Stimulated activated CD4-positive, alpha-beta T cell treated with anti-CD3 and anti-CD28 coated beads, TNF-alpha, amount 100 ng/mL, for 24 hours (primary cell): ENCODE measurements at places on chromosomes 12 and 14.

DNA sequence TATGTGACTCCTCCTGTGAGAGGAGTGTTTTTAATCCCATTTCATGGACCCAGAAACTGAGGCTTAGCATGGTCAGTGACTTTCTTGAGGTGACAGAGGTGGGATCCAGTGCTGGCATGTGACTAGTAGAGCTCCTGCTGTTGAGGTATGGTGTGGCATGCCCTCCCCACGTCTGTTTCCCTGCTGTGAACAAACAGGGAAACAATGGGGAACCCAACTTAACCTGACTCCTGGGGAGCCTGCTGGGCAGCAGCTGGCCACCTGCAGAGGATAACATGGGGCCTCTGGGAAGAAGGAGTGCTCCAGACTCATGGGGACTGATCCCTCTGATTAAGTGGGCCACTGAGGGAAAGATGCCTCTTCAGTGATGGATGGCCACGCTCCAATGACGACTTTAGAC is 114.0 kb downstream of the BEGAIN start:
- no peak for DNase-seq

DNA sequence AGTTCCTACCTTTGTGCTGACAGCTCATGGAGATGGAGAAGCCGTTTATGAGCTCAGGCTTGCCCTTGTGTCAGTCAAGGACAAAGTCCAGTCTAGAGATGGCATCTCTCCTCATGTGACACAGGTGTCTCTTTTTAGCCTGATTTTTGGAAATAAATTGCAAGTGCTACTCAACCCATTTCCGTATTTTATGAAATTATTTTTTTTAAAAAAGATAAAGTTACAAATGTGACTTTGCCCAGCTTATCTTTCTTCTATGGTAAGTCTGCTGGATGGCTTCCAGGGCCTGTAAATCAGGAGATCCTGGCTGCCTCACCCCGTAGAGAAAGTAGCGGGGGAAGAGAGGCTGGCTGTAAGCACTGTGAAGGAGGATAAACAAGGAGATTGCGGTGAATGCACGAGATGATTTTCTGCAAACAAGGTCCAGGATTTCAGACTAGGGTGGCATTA is 169.7 kb downstream of the MYRFL start:
- no peak for DNase-seq

GRCh38 chr12:84502180-84502860 is 410.3 kb downstream of the SLC6A15 start:
- DNase-seq: no peak

DNA sequence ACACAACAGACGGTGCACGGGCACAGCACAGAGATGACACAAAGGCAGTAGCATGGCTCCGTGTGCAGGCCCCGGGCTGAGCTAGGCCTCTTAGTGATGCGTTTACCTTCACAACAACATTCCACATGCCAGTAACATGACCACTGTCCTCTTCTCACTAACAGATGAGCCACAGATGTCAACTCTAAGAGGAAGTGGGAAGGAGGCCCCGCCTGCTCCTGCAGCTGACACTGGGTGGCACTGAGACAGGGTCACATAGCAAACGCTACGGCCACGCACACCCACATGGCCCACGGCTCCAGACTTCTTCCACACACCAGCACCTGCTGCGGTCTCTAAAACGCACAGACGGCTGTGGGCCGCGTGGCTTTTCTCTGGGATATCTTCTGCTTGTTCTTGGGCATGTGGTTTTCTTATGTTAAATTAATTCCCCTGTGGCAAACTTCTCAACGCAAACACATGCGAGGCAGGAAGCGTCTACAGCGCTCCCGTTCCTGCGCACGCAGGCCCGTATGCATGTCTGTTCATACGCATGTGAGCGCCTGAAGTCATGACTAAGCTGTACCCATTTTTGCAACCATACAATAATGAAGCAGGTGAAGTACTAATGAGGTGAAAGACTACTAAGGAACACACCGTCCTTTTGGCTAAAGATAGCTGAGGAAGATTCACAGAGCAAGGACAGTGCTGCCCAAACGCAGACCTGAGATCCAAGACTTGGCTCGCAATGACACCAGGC is 26.8 kb downstream of the AMN start:
- DNase-seq: no peak

DNA sequence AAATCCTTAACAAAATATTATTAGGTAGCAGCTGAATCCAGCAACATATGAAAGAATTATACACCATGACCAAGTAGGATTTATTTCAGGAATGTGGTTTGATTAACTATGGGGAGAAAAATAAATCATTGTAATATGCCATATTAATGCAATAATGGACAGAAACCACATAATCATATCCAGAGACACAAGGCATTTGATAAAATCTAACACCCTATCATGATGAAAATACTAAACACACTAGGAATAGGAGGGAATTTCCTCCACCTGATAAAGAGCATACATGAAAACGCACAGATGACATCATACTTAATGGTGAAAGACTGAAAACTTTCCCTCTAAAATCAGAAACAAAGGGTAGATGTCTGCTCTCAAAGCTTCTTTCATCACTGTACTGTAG is 238.9 kb downstream of the PHLDA1 start:
- DNase-seq: no peak

GRCh38 chr12:106115440-106115839 is 23.3 kb downstream of the NUAK1 start:
- DNase-seq: no peak

DNA sequence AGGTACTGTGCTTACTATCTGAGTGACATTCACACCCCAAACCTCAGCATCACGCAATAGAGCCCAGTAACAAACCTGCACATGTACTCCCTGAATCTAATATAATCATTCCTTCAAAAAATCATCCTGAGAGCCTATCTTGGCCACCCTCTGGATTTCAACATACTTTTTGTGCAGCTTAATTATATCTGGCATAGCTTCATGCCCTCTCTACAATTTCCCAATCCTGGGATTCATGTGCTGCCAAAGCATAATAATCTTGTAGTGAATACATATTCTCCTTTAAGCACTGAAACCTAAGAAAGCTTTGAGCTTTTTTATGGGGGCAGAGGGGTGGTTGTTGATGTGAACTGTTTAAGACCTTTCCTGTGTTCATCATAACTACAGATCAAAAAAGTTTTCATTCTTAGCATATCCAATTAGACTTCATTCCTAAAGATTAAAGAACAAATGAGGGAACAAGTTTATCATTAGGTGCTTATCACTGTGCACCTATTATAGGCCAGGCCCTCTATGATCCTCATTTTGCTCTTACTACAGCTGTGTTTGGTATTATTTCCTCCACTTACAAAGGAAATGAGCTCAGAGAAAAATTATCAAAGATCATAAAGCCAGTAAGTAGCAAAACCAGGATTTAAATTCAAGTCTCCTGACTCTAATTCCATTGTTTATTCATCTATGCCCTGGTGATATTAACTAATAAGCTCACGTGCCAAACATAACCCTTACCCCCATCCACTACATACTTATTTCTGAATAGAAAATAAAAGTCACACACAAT is 51.2 kb downstream of the SINHCAF start:
- no peak for DNase-seq

- no peak for DNase-seq
Observed at GRCh38 chr14:105255021-105255507, 6.7 kb downstream of the BTBD6 start.

- DNase-seq: no peak
Observed at GRCh38 chr12:96323906-96324305, 76.3 kb downstream of the CDK17 start.

DNA sequence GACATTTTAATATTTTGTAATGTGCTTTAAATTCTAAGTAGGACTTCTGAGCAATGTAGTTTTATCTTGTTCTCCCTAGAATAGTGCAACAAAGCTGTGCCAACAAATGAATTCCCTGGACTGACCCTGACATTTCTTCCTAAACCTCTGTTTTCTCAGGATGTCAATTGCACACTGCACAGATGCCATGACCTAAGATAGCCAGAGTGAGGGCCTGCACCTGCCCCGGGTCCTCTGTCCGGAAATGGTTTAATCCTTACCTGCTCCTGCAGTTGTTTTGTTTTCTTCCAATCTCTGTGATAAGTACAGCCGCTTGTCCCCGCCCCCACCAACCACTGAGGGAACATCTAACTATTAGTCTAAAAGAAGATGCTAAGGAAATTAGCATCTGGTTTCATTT is 831.5 kb downstream of the GALC start:
- DNase-seq: no peak

GRCh38 chr14:68278576-68279436 is 459.2 kb downstream of the RAD51B start:
- no peak for DNase-seq

DNA sequence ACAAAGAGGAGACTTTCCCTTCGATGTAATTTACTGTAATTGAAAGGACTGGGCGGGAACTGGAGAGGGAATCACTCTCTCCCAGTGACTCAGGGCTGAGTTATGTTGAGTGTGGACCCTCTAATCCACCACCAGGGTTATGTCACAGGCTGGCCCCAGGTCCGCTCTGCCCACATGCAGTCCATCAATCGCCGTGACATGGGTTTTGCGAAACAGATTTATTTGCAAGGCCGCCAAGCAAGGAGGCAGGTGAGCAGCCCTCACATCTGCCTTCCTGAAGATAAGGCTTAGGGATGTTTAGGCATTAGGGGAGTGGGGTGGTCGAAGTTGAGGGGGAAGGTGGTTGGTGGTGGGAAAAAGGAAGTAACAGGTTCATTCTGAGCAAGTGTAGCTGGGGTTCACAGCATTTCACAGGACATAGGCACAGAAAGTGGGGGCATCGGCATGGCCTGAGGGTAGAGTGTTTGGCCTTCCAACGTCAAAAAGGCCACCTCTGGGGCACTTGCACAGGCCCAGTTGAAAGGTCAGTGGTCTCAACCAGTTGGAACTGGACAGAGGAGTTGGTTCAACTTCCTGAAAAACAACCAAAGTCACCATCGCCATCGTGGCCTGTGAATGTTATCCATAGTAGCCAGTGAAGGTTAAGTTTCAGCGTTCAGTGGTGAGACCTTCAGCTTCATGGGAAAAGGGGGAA is 66.9 kb downstream of the DNAH10 start:
- DNase-seq: no peak

- DNase-seq: no peak
Observed at GRCh38 chr12:103318566-103318965, 177.2 kb downstream of the C12orf42 start.

- no peak for DNase-seq
Observed at GRCh38 chr12:103494051-103494733, 1.6 kb downstream of the C12orf42 start.

DNA sequence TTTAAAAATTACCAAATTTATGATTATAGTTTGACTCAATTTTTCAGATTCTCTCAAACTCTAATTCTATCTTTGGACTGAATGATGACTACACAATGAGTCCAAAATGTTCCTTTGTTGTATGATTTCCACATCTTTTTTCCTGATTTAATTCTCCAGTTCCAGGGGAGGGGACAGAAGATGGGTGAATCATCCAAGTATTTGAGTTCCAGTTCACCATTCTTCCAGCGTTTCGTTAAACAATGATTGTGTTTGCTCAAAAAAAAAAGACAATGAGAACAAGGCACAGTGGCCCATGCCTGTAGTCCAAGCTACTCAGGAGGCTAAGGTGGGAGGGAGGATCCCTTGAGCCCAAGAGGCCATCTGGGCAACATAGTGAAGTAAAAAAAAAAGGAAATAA is 23.8 kb downstream of the BAZ1A start:
- no peak for DNase-seq

- no peak for DNase-seq
Observed at GRCh38 chr12:125003021-125003420, 9.6 kb downstream of the BRI3BP start.

DNA sequence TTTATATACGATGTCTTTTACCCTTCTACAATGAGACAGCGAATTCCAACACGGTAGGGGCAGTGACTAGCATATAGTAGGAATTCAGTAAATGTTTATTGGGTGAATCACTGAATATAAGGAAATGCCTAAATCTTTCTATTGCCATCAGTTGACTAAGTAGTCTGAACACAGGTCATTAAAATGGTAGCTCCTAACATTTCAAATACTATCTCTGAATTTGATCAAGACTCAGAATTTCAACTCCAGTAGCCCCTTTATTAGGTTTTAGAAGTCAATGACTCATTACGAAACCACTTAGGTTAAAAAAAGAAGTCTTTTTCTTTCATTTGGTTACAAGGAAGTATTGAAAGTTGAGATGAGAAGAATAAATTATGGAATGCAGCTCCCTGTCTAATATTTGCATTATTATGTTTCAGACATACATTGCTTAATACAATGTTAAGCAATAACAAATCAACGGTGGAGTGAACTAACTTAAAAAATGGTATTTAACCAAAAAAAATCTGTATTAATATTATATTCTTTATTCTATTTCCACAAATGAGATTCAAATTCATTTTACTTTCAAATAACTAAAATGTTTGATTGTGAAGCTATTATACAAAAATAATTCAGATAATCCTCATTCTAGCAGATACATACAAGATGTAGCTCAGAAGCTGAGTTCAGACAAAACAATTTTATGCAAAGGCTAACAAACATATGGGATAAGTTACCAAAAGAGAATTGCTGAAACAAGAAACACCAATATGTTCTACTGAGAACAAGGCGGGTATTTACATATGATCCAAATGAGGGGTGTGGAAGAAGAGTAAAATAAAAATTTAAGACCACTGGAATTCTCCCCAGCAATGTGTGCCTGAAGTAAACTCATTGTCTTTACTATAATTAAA is 302.7 kb downstream of the CEP128 start:
- no peak for DNase-seq

- no peak for DNase-seq
Observed at GRCh38 chr12:53805791-53806190, 54.0 kb upstream of the CISTR start.

- no peak for DNase-seq
Observed at GRCh38 chr12:52210186-52210924, 18.5 kb upstream of the KRT80 start.

DNA sequence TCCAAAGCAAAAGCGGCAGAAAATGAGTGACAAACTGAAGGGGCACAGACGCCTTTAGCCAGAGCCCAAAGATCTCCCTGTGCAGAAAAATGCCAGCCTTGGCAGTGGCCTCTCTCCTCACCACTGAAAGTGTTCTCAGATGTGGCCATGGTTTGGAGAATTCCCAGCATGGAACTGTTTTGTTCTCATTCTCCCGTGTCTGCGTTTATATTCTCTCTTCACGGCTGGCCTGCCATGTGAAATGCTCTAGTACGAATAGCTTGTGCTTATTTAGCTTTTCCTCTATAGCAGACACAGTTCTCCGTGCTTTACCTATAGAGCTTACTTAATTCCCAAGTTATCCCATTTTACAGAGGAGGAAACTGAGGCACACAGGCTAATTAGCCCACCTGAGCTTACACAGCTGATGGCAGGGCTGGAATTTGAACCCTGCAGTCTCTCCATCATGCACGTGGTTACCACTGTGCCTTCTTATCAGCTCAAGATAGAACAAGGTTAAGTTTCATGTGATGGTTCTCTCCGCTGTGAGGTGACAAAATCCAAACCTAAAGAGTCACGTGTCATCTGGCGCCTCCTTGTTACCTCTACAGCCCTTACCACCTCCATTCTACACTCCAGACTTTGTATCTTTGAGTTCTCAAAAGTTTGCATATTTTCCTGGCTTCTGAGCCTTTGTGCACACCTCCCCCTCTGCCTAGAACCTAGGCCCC is 141.6 kb downstream of the GCH1 start:
- DNase-seq: no peak
